ENCODE measurements at places on chromosomes 11 and 22.
A peak's percentile ranks its signal among the peaks of the same experiment; 100 is the strongest.

GRCh38 chr11:46306296-46306853 is 28.9 kb downstream of the CREB3L1 start:
- no peak for DNase-seq

DNA sequence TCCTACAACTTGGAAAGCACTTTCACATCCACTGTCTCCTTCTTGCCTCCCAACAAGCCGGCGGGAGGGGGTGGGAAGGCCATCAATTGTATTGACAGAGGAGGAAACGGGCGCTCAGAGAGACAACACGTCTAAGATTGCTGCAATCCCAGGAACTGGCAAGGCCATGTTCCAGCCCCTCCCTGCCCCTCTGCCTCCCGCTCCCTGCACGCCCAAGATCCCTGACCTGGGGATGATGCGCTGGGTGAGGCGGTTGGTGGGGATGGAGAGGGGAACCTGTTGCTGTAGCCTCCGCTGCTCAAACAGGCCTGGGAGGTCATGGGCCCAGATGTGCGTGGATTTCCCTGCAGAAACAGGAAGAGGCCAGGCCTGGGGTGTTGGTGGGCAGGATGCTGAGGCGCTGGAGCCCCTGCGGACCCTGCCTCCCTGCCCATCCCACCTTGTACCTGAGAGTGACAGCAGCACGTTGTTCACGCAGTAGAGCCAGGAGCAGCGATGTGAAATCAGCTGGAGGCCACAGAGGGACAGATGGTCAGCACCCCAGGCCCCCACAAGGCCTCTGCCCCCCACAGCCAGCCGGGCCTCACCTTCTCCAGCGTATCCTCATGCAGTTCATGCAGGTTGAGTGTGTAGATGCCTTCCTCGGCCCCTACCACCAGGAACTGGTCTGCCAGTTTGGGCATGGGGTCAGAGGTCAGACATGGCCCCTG is 6.8 kb downstream of the MAP4K2 start:
- DNase-seq, result no peak

DNA sequence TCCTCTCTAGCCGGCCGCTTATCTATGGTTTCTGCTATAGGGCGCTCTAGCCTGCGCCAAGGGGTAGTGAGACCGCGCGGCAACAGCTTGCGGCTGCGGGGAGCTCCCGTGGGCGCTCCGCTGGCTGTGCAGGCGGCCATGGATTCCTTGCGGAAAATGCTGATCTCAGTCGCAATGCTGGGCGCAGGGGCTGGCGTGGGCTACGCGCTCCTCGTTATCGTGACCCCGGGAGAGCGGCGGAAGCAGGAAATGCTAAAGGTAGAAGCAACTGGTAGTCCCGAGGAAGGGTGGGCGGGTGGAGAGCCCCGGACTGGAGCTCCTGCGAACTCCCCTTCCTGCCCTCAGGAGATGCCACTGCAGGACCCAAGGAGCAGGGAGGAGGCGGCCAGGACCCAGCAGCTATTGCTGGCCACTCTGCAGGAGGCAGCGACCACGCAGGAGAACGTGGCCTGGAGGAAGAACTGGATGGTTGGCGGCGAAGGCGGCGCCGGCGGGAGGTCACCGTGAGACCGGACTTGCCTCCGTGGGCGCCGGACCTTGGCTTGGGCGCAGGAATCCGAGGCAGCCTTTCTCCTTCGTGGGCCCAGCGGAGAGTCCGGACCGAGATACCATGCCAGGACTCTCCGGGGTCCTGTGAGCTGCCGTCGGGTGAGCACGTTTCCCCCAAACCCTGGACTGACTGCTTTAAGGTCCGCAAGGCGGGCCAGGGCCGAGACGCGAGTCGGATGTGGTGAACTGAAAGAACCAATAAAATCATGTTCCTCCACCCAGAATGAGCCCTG is at the start of the genes LBHD1 and UQCC3:
TSS of gene LBHD1 (minus strand) at position 660 of the 782 bp plus-strand sequence. CDS start 2,236 bp downstream, outside the sequence.
TSS of gene UQCC3 (plus strand) at position 66 of the 782 bp plus-strand sequence. CDS start at position 139, 73 bp downstream.
- peak; percentile 60 for DNase-seq

DNA sequence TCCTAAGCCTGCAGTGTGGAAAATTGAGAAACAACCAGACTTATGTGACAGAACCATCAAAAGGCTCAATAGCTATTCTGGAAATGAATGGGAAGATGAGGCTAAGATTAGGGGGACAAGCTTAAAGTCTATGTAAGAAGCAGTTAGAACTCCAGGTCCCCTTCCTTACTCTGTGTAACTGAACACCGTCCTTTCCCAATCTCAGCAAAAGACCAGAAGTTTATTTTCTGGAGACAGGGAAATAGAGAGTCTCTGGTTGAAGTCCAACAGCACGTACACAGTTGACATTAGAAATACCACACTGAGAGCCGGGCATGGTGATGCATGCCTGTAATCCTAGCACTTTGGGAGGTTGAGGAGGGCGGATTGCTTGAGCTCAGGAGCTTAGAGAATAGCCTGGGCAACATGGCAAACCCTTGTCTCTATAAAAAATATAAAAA is 93.9 kb downstream of the CD44 start:
- DNase-seq, result no peak

GRCh38 chr11:57438345-57439285 is 11.7 kb upstream of the SLC43A3 start:
- no peak for DNase-seq

GRCh38 chr11:76721755-76722677 is 51.5 kb upstream of the LRRC32 start:
- DNase-seq, result peak; percentile 58

- no peak for DNase-seq
These were observed at the start of gene AASDHPPT for GRCh38 chr11:106077609-106078455. Gene AASDHPPT (plus strand): TSS chr11:106077662. CDS start chr11:106077711, 49 bp downstream.

DNA sequence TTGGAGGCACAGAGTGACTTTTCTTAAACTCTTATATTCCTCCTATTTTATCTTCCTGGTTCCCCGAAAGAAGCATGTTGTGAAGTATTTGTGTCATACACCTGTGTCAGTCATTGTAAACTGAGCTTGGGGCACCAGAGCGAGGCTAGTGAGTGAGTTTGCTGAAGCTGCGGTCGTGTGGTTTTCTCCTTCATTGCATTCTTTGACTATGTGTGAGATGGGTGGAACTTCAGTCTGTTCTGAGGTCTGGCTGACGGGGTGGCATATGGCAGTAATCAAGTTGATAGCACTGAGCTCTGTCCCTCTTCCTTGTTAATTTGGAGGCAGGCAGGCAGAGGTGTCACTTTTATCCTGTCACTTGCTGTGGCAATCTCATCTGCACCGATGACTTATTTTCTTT is 4.2 kb downstream of the VPS26B start:
- DNase-seq, result no peak

All from activated naive CD4-positive, alpha-beta T cell (primary cell).